Dorsolateral prefrontal cortex (tissue), 122 donors: ENCODE measurements at places on chromosomes 7 and 10. TPM values are rescaled to one million over a fixed set of nuclear protein-coding genes. Genes with fewer than 3 reads are reported as not detected.

AZGP1 gene
- total RNA-seq: 21.0 TPM

MDH2 gene
- 168 TPM for total RNA-seq

CCDC3 gene
- 49.7 TPM for total RNA-seq

ACTR1A gene
- total RNA-seq: 145 TPM

OPN4 gene
- 1.1 TPM for total RNA-seq

GLUD1 gene
- 235 TPM for total RNA-seq
